A549 treated with ZK216348 at 1 μM for 4 hours (cell line): ENCODE measurements at places on chromosomes 3 and 15. TPM values are rescaled to one million over a fixed set of nuclear protein-coding genes. Genes with fewer than 3 reads are reported as not detected.

Gene MOBP
- total RNA-seq = 0.15 to 0.36 TPM in 2 of 5 replicates, not detected in the others

Gene ATP13A5
- not detected in 5 replicates for total RNA-seq

Gene RUBCN
- total RNA-seq = 6.3 to 10.6 TPM (median 9.7 TPM) in 5 replicates

Gene GAP43
- not detected in 5 replicates for total RNA-seq

Gene IGF1R
- total RNA-seq = 41.2 to 72.0 TPM (median 48.7 TPM) in 5 replicates

Gene SERINC4
- total RNA-seq = 0.11 TPM in 1 of 5 replicates, not detected in the others

Gene SEMA3B
- 4.7 to 9.6 TPM (median 7.3 TPM) in 5 replicates for total RNA-seq

Gene SLCO3A1
- total RNA-seq = 14.5 to 30.6 TPM (median 26.9 TPM) in 5 replicates

Gene SUMF1
- total RNA-seq = 17.9 to 22.2 TPM (median 18.4 TPM) in 5 replicates

Gene OIP5
- 11.9 to 15.8 TPM (median 13.8 TPM) in 5 replicates for total RNA-seq

Gene NCBP2
- total RNA-seq = 36.6 to 58.9 TPM (median 44.4 TPM) in 5 replicates
